ENCODE measurements at places on chromosomes 13 and 19.

DNA sequence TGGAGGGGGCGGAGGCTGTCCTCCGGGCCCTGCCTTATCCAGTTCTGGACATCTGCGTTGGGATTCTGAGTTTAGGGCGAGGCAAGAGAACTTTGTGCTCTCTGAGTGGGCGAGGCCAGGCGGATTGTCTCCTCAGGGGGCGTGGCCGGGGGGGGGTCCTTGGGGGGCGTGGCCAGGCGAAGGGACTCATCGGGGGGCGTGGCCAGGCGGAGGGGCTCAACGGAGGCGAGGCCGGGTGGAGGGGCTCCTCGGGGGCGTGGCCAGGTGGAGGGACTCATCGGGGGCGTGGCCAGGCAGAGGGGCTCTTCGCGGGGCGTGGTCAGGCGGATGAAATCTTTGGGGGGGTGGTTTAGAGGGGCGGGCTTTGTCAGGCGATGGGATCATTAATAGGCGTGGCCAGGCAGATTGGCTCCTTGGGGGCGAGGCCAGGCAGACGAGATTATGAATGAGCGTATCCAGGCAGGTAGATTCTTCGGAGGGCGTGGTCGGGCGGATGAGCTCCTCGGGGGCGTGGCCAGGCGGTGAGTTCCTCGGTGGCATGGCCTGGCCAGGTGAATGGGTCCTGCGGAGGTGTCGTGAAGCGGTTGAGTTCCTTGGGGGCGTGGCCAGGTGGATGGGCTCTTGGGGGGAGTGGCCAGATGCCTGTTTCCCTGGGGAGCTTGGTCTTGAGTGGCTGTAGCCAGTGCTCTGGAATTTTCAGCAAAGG, 10.3 kb upstream of the CACNG7 start:
- DNase-seq = no peak

GRCh38 chr13:91778123-91778522, 379.7 kb downstream of the GPC5 start:
- DNase-seq = no peak

- DNase-seq = no peak
These were observed 468 bp upstream of the SERTM1 start for GRCh38 chr13:36673352-36673751.

DNA sequence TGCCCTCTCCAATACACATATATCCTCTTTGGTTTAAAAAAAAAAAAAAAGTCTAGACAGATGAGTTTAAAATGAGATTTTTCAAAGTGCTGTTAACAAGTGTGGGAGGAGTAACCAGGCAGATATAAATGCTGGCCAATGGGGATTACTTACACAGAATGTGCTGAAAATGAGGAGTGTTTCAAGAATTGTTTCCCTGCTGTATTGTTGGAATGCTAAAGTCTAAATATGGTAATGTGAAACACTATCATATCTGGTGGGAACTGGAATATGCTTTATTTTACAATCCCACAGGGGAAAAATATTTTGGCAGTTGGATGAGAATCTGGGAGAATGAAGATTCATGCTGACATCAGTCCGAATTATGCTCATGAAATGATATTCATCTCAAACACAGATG, 250.7 kb downstream of the DCT start:
- DNase-seq = no peak

GRCh38 chr19:40798683-40799557, at the start of gene EGLN2:
Gene EGLN2, plus strand, starts transcription at chr19:40799191. Its CDS starts 1,382 bp downstream, at chr19:40800573.
- DNase-seq = peak; percentile 97

DNA sequence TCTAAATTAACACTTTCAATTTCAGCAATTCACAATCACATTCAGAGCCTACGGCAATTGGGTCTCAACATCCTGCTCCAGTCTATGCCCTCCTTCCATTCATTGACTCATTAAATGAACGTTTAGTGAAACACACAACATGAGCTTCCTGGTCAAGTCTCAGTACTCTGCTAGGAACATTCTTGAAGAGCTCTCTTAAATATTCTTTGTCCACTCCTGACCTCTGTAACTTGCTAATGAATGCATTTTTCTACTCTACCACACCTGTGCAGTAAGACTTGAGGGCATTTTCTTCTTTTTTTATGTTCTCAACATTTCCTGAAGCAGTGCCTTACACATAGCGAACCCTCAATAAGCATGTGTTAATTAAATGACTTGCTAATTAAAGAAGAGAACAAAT, 168.6 kb downstream of the OXGR1 start:
- no peak for DNase-seq
